CD4-positive, alpha-beta memory T cell (primary cell): ENCODE measurements at places on chromosomes 5 and 9.

DNA sequence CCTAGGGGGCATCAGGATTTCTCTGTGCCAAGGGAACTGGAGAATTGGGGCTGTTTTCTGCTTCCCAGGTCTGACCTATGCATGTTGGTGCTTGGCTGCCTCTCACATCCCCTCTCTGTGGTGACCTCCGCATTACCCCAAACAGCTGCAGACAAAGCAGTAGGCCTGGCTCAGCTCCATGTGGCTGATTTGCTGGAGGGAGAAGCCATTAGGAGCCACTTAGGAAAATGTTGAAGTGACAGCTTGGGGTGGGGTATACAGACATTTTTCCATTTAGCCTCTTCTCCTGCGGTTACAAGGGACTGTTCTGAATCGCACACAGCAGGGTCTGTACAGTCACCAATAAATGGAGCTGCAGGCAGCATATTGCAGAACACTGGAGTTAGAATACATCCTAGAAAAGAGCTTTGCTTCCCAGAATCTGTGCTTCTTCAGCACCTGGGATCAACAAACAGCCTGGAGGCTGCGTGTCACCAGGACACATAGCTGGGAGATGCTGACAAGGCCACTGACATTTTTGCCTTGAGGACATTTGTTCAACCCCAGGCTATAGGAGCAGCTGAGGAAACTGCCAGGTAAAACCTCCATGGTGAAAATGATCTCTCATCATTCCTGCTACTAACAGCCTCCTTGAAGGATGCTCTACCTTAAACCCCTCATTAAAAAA lies 335.3 kb downstream of the DIRAS2 start:
- DNase-seq, result no peak

DNA sequence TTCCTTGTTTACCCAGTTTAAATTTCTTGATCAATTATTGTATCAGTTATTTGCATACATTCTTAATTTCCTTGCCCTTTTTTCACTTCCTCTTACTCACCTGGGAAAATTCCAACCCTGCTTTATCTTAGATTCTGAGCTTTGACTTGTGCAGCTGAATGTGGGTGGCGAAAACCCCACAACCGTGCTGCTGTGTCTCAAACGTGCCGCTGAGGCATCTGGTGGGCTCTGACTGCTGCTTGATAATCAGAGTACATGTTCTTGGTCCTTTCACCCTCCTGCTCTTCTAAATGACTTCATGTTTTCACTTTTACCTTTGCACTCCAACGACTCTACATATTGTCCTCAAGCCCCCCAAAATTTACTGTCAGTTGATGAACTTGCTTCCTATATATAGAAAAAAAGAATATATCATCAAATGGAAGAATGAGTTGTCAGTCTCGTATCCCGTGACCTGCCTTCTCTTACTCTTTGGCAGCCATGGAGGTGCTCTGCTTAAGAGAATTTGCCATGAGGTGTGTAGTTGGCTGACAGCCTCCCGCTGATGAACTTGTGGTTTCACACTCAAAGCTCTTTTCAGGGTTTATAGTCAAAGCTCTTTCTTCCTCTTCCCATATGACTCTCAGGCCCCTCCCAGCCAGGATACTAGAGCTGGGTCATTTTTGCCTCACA lies 14.0 kb upstream of the JAK2 start:
- DNase-seq, result no peak

- no peak for DNase-seq
Observed at GRCh38 chr5:11734369-11734768, 169.9 kb downstream of the CTNND2 start.

- DNase-seq, result no peak
Observed at GRCh38 chr5:34459908-34460307, 196.2 kb upstream of the RAI14 start.

DNA sequence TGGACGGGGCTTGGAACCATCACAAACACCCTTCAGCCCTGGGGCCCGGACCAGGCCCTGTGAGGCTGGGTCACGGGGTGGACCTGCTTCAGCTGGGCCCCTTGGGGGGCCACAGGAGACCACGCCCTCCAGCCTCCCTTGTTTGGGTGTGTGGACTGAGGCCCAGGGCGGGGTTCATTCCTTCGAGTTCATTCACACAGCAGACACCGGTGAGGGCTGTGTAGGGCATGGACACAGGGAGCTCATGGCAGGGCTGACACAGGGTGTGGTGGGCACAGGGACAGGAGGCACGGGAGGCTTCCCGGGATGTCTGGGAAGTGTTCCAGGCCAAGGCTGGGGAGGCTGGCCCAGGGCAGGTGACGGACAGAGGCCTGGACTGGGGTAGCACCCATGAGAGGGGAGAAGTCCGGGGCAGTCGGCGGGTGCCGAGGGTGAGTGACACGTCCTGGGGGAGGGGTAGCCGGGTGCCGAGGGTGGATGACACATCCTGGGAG lies 8.9 kb downstream of the DNLZ start:
- no peak for DNase-seq

- no peak for DNase-seq
Observed at GRCh38 chr5:146667633-146668272, 151.8 kb upstream of the GPR151 start.

- no peak for DNase-seq
Observed at GRCh38 chr9:98778251-98778650, 18.1 kb downstream of the ANKS6 start.

DNA sequence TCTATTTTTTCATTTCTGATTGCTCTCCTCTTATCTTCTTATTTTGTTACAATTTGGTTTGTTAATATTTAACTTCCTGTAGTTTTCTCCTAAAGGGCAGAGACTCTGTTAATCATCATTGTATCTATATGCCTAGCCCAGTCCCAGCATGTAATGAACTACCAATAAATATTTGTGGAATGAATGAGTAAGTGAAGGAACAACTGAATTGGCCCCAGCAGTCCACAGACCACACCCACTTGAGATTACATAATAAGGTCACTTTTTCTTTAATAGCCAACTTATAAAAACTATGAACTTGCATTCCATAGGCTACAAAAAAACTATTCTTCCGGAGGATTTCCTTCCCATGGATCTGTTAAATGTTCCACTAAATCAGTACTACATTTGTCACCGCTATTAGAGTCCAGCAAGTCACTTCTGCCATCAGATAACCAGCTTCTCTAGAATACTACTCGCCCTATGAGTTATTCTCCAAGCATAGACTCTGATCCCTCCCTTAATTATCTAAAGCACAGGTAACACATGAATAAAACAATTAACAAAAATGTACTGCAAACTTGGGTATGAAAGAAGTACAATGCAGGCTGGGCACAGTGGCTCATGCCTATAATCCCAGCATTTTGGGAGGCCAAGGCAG lies 27.5 kb upstream of the TNPO1 start:
- DNase-seq, result no peak

GRCh38 chr5:173300389-173301047 lies 27.7 kb downstream of the STC2 start:
- no peak for DNase-seq

GRCh38 chr5:59712836-59713497 lies 180.6 kb downstream of the PDE4D start:
- DNase-seq, result no peak
